ENCODE measurements at places on chromosomes 1 and 21.
A peak's percentile ranks its signal among the peaks of the same experiment; 100 is the strongest.

DNA sequence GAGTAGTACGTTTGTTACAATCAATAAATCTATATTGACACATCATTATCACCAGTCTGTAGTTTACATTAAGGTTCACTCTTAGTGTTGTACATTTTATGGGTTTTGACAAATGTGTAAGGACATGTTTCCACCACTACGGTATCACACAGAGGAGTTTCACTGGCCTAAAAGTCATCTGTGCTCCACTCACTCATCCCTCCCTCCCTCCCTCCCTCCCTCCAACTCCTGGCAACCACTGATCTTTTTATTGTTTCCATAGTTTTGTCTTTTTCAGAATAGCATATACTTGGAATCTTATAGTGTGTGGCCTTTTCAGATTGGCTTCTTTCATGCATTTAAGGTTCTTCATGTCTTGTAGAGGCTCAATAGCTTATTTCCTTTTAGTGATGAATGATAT lies 44.1 kb upstream of the RHOU start:
- DNase-seq: no peak

- no peak for DNase-seq
Measured at GRCh38 chr1:87220993-87221392, 107.7 kb upstream of the LMO4 start.

GRCh38 chr1:64608005-64608650 lies 136.7 kb upstream of the RAVER2 start:
- DNase-seq: no peak

GRCh38 chr1:8925406-8925805 lies 20.3 kb upstream of the CA6 start:
- no peak for DNase-seq

- no peak for DNase-seq
Measured at GRCh38 chr1:107318932-107319331, 178.1 kb downstream of the NTNG1 start.

DNA sequence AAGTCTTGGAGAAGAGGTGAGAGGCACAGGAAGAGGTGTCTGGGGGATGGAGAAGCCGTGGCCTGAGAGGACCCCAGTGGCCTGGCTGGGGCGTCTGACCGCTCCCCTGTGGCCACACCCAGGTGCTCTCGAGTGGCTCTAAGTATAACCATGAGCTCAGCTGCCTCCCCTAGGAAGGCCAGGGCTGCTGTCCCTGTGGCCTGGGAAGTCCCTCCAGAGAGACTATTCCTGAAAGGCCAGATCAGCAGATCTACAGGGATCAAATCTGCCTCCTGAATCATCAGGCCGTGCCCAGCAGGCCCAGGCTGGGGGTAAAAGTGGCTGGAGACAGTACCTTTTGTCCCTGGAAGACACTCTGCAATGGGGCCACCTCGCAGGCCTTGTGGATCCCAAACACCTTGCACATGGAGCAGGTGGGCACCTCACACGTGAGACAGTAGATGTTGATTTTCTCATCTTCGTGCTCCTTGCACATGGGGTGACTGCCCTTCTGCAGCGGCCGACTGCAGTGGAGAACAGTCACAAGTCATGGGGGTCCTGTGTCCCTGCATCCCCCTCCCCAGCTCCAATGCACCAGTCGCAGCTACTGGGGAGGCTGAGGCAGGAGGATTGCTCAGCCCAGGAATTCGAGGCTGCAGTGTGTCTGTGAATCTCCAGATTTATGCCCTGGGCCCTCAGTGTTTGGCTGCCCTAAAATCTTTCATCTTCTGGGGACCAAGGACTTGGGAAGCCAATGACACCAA lies 6.4 kb downstream of the TRIM63 start:
- DNase-seq: no peak

GRCh38 chr21:36722370-36723368 lies 23.8 kb downstream of the SIM2 start:
- DNase-seq: no peak

- DNase-seq: no peak
Measured at GRCh38 chr1:47761201-47761930, 235.8 kb downstream of the TRABD2B start.

GRCh38 chr1:203799157-203799556 lies 3.7 kb downstream of the ZBED6 start:
- no peak for DNase-seq

DNA sequence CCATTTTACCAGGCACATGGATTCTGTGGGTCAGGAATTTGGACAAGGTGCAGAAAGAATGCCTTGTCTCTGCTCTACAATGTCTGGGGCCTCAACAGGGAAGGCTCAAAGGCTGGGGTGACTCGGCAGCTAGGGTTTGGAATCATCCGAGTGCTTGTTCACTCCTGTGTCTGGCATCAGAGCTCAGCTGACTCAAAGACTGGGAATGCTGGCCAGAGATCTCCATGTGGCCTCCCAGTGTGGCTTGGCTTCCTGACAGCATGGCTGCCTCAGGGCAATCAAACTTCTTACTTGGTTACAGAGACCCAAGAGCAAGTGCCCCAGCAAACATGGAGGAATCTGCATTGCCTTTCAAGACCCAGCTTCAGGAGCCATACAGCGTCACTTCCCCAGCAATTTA lies 110.5 kb downstream of the TOMM20 start:
- DNase-seq: no peak

DNA sequence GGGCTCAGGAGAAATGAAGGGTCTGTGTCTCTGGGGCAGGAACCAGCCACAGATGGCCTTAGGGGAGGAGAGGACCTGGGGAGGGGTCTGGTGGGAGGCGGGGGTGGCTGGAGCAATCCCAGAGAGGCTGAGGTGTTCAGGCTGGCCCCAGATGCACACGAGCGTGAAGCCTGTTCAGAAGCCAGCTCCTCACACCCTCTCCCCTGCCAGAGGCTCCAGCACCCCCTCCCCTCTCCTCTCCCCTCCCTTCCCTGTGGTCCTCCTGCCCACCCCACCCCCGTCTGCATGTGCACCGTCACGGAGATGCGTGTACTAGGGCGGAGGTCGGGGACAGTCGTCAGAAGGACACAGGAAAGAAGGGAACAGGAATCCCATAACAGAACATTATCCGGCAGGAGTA lies 115.0 kb upstream of the COL6A1 start:
- DNase-seq: no peak

DNA sequence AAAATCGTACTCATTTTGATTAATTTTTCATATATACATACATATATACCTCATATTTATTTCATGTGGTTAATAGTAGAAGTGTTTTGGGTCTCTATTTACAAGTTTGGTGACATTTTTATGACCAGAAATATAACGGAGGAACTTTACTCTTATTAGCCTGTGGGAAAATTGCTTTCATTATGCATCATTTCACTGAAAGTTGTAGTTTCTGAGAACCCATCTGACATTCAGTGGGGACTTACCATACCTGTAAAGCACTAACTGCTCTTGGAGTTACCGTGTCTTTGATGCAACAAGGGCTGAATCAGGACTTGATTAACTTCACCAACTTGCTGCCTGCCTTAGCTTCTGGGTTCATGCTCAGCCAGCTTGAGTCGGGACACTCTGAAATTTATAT lies 49.9 kb upstream of the ITPKB start:
- no peak for DNase-seq

GRCh38 chr1:231882333-231882732 lies 255.7 kb downstream of the DISC1 start:
- no peak for DNase-seq

DNA sequence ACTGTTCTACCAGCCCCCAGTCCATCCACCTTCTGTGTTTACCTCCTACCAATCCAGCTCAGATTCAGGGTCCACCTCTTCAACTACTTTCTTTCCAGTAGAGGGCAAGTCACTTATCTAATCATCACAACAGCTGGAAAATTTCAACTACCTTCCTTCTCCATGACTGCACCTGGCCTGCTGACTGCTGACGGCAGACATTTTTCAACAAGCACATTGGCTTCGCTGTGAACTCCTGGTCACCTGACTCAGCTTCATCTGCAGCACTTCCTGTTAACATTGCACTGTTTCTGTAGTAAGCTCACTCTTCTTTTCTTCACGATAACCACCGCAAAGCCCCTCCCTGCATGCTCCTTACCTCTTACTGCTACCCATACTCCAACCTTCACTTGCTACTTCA lies 405.7 kb downstream of the NTNG1 start:
- DNase-seq: no peak

DNA sequence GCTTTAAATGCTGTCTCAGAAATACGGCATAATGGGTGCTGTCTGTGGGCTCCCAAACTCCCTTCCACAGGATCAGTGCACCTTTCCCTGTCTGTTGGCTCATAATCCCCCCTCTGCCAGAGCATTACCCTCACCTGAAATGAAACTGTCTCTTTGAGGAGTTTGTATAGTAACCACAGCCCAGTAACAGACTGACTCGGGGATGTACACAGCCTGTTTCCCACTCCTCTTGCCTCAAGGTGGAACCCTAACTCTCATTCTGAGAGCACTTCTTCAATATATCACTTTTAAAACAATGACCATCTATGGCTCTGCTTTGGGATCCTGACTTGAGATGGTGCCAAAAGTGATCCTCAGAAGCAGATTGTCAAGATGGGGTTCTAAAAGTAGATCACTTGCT lies 332.5 kb downstream of the AMY1C start:
- DNase-seq: no peak

DNA sequence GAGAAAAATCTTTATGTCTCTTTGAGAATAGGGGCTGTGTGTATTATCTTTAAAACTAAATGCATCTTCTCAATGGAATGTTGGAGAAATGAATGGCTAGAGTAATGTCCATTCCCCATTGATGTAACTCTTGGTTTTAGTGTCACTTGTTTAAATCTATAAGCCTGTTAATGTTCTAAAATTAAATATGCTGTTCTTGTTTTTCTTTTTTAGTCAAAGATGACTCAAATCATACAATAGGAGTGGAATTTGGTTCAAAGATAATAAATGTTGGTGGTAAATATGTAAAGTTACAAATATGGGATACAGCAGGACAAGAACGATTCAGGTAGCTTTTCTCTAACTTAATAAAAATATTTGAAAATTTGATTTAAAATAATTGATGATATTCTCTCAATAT lies 17.6 kb downstream of the RAB4A start:
- DNase-seq: no peak

DNA sequence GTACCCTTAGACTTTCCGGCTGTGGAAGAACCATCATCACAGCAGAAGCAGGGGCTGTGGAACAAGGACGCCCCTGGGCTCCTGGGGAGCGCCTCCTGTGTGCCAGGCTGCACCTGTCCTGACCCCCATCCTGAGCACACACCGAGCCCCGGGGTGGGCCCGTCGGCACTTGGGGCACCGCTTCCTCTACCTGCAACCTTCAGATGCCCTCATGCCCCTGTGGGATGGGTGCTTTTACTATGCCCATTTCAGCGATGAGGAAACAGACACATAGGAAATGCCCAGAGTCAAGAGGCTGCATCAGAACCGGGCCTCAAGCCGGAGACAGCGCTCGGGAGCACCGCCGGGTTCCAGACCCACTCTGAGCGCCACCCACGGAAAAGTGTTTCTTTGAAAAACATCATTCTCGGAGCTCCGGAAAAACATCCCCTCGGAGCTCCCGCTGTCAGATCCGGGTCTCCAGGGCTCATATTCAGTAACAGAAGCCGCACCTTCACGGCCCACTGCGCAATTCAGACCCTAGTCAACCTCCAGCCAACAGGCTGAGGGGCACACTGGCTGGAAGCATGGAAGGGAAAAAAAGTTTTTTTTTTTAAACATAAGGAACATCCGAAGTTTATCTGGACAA lies 8.0 kb downstream of the TPRG1L start:
- no peak for DNase-seq

DNA sequence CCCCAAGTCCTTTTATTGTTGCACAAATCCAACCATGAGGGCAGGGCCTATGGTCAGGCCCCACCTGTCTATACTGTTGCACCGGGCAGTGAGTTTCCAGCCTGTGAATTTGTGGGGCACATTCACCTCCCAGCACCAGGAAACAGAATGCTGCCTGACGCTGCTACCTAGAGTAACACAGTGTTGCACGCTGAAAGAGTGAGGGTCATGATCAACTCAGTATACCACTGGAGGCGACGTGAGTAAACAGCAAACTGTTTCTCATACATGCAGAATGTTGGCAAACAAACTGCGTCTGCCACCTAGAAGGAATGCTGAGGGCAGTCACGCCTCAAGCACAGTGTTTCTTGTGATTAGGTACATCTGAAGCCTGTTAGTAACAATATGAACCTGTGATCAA lies 13.4 kb upstream of the LRRC47 start:
- no peak for DNase-seq

DNA sequence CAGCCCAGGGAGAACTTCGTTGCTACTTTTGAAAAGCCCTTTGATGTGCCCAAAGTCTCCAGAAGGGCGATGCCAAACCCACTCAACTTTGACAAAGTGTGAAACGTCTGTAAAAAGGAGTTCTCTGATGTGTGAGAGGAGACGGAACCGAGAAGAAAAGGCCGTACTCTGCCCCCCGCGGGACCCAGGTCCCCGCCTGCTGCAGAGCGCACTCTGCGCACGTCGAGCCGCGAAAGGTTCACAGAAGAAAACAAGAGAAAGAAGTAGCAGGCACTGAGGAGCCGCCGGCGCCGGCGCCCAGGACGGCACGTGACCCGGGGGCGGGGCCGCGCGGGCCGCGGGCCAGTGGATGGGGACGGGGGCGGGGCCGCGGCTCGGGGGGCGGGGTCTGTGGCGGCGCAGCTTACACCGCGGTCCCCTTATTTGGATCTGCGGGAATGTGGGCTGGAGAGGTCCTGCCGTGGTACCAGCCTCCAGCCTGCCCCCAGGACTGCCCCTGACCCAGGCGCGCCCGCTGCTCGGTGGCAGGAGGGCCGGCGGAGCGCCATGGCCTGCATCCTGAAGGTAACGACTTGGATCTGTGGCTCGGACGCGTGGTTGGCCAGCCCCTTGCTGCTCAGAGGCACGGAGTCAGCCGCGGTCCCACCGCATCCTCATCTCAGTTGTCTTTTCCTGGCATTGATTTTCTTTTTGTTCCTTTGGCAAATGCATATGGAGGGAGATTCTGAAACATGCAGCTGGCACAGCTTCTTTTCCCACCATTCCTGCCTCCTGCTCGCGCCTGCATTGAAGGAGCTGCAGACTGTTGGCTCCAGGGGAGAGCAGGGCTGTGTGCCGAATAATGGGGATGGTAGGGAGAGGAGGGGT lies at the start of gene ST6GALNAC3:
Gene ST6GALNAC3, plus strand, starts transcription at position 426 of the 867 bp plus-strand sequence.
- DNase-seq: peak; percentile 14

DNA sequence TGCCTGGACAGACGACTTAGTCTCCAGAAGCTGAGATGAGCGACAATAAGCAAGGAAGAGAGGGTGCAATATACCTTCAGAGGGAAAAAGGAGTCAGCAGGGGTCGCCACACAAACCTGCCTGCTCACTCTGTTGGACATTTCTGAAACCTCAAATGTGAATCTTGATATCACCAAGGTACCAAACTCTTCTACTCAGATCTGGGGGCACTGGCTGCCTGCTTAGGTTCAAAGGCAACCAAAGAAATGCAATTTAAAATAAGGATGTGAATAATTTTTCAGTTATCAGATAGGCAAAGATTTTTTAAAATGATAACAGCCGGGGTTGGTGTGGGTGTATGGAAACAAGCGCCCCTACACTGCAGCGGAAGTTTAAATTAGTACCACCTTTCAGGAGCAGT lies 164.2 kb downstream of the HIVEP3 start:
- no peak for DNase-seq

All from NCI-H2107 (cell line).